GM12878 (cell line): ENCODE measurements at places on chromosomes 5 and 9. TPM values are rescaled to one million over a fixed set of nuclear protein-coding genes. Genes with fewer than 3 reads are reported as not detected.

The C9orf57 gene
- total RNA-seq, result not detected in 2 replicates

The PLPPR1 gene
- total RNA-seq, result not detected in 2 replicates

The SV2C gene
- total RNA-seq, result 1.1 TPM in 2 replicates

The GLRX gene
- total RNA-seq, result 80.0 and 80.2 TPM in 2 replicates

The MEIKIN gene
- not detected in 2 replicates for total RNA-seq

The SLC25A2 gene
- total RNA-seq, result 0.44 and 0.58 TPM in 2 replicates

The SPATA31E1 gene
- not detected in 2 replicates for total RNA-seq

GRCh38 chr5:93677359-93677891 is 64.0 kb downstream of the POU5F2 start:
- DNase-seq, result no peak

DNA sequence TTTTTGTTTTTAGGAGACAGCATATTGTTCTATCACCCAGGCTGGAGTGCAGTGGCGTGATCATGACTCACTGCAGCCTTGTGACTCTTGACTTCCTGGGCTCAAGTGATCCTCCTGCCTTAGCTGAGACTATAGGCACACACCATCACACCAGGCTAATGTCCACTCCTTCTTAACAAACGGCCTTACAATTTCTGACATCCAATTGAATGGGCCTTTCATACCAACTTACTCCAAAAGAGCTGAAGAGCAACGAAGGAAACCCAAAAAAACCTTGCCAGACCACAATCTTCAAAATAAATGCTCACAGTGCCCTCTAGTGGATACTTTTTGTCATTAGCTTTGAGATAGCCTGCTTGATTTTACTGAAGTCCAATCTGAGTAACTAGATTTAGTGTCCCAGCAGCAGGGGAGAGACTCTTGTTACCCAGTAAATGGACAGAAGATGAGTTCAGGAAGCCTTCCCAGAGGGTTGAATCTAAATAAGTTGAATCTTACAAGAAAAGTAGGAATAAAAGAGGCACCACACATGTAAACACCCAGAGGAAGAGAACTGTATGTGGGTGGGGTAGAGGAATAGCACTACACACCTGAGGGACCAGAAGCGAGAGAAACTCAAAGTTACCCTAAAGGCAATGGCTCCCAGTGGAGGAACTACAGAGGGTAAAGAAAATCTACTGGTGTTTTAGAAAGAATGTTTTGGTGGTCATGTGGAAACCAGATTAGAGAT is 9.3 kb downstream of the ZNF622 start:
- DNase-seq, result no peak

DNA sequence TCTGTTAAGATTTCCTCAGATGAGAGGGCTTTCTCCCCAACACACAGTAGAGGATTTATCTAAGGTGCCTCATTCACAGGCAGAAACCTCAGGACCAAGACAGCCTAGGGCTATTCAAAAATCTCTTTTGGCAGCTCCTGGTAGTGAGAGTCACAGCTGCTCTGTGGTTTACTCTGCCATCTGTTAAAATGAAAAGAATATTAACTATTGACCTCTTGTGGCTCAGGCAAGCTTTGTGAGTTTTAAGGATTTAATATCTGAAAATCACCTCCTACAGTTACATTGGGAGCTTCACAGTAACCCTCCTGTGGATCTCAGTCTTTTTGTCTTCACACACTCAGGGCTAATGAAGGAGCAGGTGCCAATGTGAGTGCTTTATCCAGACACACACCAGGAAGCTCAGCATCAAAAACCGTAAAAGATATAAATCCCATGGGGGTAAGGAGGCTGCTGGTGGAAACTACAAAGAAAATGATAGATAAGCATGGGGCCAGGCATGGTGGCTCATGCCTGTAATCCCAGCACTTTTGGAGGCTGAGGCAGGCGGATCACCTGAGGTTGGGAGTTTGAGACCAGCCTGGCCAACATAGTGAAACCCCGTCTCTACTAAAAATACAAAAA is 29.7 kb downstream of the PPP1R2B start:
- peak; percentile 39 for DNase-seq

- DNase-seq, result no peak
These were observed 66.2 kb downstream of the SIL1 start for GRCh38 chr5:139131921-139132432.

- DNase-seq, result no peak
These were observed 144.3 kb downstream of the GIN1 start for GRCh38 chr5:102975457-102976182.

- no peak for DNase-seq
These were observed 28.3 kb upstream of the CER1 start for GRCh38 chr9:14750821-14751220.

DNA sequence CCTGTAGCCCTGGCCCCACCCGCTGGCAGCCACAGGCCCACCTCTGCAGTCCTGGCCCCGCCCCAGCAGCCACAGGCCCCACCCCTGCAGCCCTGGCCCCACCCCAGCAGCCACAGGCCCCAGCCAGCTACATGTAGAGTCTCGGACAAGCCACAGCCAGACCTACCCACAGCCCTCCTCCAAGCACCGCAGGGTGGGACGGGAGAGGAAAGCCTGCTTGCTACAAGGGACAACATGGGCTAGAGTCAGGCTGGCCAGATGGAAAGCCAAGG is 49.5 kb upstream of the SARDH start:
- DNase-seq, result peak; percentile 16
